ENCODE measurements at places on chromosomes 4 and X. TPM values are rescaled to one million over a fixed set of nuclear protein-coding genes. Genes with fewer than 3 reads are reported as not detected.

DNA sequence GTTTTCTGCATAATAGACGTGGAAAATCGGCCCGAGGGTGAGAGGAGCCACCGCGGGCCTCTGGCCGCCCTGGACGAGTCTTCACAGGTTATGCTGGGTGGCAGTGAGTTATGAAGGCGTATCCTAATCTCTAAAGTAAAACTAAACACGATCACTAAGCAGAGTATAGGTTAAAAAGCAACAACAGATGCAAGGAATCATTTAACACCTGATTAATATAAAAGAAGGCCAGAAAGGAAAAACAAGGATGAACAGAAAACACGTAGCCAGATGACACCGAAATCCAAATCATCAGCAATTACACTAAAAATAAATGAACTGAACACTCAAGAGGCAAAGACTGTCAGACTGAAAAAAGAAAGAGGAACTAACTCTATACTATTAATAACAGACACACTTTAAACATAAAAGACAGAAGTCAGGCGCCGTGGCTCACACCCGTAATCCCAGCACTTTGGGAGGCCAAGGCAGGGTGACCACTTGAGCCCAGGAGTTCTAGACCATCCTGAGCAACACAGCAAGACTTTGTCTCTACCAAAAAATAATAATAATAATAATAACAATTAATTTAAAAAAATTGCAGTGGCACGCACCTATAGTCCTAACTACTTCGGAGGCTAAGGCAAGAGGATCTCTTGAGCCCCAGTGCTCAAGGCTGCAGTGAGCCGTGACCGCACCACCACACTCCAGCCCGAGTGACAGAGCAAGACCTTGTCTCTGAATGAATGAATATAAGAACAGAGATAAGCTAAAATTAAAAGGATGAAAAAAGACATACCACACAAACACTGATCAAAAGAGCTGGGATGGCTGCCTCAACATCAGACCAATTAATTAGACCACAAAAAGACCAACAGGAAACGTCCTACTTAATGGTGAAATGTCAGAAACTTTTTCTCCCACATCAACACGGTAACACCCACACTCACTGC lies 30.0 kb downstream of the CTBP1 start:
- no peak for DNase-seq

Gene MAGED4B
- 58.4 TPM for polyA plus RNA-seq

DNA sequence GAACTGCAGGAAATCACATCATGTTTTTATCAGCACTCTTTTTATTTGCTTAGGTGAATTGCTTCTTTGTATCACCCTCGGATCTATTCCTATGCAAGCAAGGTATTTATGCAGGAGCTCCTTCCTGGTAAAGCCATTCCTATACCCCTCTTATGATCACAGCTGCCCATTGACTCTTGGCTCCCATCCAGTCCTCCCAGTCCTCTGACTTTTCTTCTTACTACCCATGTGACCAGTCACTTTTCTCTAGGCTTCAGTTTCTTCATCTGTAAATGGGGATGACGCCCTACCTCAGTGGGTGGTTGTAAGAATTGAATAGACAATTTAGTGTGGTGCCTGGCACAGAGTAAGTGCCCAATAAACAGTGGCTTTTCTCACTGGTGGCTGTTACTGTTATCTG lies 144.9 kb downstream of the FHIP1A start:
- no peak for DNase-seq

Gene CRMP1
- polyA plus RNA-seq: 44.6 TPM

DNA sequence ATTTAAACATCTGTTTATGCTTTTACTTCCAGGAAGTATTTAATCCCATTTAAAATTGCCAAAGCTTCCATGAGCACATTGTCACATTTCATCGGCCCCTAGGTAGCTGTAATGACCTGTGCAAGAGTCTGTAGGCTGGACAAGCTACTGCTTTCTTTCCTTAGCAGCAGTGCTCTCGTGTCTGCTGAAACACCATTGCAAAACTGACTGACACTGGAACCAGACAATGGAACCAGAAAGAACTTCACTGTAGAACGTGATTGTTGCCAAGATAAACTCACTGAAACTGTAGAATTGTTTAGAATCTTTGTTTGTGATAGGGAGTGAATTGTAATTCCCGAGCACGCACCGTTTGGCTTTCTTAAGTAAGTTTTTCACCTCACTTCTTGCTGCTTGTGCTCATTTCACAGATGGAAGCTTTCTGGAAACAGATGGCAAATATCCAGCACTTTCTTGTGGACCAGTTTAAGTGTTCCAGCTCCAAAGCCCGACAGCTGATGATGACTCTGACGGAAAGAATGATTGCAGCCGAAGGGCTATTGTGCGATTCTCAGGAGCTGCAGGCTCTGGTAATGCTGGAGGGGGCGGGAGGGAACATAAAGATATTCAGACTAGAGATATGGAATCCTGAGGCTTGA lies 36.9 kb downstream of the EVC start:
- no peak for DNase-seq

DNA sequence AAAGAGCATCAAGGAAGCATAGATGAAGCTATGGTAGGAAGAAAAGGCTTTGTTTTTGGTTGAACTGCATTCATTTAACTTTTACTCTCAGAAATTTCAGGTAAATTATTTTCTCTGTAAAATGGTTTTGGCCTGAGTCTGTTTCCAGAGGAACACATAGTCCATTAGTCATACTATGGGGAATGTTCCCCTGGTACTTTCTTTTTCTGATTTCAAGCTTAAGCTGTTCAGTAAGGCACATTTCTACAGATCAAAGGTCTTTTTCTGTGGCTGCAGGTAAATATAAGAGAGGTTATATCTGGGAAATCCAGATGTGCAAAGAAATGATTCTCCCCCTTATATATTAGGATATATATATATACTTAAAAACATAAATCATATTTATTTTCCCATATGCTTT lies 1744.4 kb upstream of the ADGRL3 start:
- no peak for DNase-seq

Gene SMR3B
- not detected for polyA plus RNA-seq

Gene LDB2
- polyA plus RNA-seq: 100 TPM

DNA sequence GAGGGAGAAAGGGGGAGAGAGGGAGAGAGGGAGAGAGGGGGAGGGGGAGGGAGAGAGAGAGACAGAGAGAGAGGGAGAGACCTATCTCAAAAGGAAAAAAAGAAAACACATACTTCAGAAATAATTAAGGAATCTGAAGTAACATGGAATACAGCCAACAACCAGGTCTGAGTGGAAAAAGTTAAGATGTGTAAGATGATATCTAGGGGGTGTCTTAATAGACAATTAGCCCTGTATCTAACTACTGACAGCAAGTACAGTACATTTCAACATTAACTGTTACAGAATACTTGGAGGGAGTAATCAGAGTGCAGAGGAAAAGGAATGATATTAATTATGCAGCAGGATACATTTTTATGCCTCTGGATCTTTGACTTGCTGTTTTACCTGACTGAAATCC lies 22.4 kb downstream of the NUP54 start:
- no peak for DNase-seq

Measured in right renal cortex interstitium (tissue), 3 donors.